ENCODE measurements at places on chromosomes 6 and 20. TPM values are rescaled to one million over a fixed set of nuclear protein-coding genes. Genes with fewer than 3 reads are reported as not detected.

Gene IPCEF1
- total RNA-seq: 0.02 TPM

Gene HLA-DQB2
- not detected for total RNA-seq

Gene CDH26
- 0.18 TPM for total RNA-seq

Gene KIAA1755
- 0.14 TPM for total RNA-seq

Gene KIAA0408
- 6.6 TPM for total RNA-seq

Gene CD24
- total RNA-seq: 281 TPM

Gene RIPOR2
- total RNA-seq: not detected

Gene MCCD1
- not detected for total RNA-seq

Gene DNAH8
- not detected for total RNA-seq

All from A549 treated with CpdA at 1 μM for 4 hours (cell line).